Thoracic aorta (tissue), 2 donors: ENCODE measurements at places on chromosomes 16 and 17.

- no peak for DNase-seq
Observed at GRCh38 chr16:84303023-84303422, 8.3 kb downstream of the WFDC1 start.

GRCh38 chr16:52488837-52489289, 58.1 kb downstream of the TOX3 start:
- no peak for DNase-seq

DNA sequence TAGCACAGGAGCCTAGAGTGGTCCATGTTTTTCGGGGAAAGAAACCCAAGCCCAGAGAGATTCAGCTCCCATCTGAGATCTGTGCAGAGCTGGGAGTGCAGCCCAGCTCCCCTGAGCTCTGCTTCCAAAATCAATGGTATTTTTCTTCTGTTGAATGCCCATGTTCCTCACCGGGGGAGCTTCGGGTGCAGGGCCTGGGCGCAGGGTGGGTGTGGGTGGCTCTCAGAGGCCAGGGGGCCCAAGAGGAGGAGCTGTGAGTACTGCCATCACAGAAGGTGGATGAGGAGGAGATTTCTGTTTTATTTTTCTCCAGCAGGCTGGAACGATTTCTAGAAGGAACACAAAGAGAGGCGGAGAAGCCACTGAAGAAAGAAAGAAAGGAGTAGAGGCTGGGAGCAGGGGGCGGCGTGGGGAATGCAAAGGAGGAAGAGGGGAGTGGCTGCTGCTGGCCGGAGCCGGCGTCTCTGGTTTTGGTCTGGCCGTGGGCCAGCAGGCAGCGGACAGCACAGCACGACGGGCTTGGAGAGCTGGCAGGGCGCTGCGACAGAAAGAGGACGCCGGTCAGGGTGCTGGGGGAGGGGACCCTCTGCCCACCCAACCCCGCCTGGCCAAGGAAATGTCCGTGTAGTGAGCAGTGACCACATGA, 76.2 kb upstream of the KSR1 start:
- DNase-seq: no peak

DNA sequence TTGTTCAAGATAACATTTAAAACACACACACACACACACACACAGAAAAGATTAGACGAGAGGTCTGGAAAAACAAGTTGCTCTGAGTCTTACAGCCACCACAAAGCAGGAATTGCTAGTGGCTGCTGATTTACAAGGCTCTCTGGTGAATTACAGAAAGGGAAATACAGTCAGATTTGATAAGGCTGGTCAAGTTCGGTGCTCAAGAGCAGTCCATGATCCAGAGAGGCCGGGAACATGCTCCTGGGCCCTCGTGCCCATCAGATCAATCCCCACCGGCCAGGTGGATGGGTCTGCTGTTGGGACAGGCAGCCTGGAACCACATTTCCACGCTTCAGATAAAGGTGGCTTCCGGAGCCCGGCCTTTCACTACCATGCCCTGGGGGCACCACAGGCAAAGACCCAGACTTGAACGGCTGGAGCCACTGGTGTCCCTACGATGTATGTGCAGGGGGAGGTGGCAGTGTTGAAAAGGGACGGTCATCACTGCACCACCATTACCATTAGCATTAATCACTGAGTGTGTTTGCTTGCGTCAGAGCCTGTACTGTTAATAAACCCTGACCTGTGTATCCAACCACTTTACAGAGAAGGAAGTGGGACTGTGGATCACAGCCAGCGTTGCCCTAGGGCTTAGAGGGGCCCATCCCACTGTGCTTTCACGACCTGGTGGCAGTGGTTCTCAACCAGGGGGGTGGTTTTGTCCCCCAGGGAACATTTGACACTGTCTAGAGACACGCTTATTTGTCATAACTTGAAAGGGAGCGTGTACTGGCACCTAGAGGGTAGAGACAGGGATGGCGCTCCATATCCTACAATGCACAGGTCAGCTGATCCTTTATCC, 95.1 kb downstream of the XYLT1 start:
- no peak for DNase-seq

DNA sequence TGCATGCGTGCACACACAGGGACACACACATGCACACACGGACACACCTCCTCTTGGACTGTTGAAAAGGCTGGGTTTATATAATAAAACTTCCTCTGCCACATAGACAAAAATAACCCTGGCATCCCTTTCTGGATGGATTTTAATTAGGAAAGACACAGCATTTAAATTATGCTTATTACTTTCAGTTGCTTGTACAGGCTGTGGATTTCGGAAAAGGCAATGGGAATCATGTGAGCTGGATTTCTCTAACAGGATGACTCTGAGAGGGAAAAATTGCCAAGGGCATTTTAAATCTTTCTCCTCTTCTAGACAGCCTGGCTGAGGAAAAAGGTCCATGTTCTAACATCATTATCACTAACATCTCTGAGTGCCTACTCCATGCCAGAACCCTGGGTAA, 75.9 kb downstream of the HLF start:
- DNase-seq: no peak

DNA sequence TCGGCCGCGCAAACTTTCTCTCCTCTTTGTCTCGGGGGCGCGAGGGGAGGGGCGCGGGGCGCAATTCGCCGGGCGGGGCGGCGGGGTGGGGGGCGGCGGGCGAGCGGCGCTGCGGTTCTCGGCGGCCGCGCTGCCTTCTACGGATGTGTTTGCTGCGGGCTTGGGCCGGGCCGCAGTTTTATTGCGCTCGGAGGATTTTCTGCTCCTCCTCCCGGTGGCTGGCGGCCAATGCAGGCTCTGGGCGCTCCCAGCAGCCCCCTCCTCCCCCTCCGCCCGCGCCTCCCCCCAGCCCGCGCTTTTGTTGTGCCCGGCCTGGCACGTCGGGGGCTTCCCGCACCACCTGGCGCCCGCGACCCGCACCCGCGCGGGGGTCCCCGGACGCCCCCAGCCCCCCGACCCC, at the start of gene TIMP2:
TIMP2 (minus strand) TSS at position 154 of the 400 bp plus-strand sequence. CDS start 299 bp downstream, outside the sequence.
- peak; percentile 49 for DNase-seq

DNA sequence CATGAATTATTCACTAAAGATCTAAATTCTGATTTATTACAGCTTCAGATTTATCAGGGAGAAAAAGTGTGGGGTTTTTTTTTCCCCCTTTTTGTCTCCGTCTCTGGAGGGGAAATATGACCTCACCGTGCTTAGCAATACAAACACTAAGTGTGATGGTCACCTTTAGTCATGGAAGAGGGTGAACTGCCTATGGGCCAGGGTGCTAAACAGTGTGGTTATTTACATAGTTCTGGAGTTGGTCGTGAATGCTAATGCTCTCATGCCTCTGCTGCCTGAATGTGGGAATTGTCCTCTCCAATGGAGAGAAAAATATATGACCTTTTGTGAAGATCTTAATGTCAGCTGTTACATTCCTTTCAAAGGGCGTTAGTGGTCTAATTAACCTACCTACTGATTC, 44.8 kb upstream of the MSI2 start:
- no peak for DNase-seq

DNA sequence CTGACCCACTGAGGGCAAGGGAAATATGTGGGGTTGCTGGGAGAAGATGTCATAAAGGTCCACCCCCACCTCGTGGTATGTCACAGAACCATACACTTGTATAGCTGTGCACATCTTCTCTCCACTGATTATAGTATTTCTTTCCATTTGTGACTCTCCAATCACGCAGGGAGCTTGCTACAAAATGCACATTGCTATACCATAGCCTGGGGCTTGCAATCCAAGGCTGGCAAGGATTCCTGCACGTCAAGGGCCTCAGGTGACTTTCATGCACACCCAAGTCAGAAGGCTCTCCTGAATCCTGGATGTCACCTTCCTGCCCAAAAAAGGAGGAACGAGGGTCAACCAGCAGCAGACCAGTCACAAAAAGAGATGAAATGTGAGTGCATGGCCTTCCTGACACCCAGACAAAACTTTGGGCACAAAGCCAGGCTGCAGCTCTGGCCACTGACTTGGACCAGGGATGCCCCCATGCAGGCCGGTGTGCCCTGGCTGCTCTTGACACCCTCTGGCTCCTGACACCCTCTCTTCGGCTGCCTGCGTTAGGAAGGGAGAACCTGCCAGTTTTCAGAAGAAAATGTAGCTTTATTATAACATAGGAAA, 12.1 kb downstream of the TBC1D26 start:
- no peak for DNase-seq

DNA sequence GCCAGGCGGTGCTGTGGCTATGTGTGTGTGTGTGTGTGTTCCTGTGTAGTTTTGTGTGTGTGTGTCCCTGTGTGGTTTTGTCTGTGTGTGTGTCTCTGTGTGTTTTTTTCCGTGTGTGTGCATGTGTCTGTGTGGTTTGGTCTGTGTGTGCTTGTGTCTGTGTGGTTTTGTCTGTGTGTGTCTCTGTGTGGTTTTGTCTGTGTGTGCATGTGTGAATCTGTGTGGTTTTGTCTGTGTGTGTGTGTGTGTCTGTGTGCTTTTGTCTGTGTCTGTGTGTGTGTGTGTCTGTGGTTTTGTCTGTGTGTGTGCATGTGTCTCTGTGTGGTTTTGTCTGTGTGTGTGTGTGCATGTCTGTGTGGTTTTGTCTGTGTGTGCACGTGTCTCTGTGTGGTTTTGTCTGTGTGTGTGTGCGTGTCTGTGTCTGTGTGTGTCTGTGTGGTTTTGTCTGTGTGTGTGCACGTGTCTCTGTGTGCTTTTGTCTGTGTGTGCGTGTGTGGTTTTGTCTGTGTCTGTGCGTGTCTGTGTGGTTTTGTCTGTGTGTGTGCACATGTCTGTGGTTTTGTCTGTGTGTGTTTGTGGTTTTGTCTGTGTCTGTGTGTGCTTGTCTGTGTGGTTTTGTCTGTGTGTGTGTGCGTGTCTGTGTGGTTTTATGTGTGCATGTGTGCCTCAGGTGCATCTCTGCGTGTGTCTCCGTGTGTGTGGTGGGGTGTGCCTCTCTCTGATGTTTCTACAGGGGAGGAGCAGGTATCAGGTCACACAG, 62.3 kb downstream of the ZDHHC7 start:
- DNase-seq: no peak

DNA sequence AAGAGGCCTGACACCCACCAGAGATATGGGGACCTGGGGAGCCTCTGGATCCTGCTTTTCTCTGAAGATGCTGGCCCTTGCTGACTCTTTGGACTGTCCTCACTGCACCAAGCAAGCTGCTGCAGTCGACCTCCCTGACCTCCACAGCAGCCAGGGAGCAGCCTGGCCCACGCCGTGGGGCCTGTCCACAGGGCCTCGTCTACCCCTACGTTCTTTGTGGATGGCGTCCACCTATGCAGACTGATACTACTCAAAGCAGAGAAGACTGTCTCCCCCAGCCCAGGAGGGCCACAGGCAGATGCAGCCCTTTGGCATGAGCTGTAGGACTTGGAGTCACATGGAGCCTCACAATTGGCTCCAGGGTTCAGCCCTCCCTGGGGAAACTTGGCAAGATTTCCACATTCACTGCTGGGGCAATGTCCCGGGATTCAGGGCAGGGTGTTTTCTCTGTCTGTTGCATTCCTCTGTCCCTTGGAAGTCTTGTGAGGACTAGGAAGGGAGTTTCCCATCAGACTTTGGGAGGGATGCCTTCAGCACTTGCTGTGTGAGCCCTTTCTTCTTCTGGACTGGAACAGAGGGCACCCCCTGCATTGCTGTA, 152.2 kb downstream of the NTN1 start:
- DNase-seq: no peak

GRCh38 chr17:4208238-4208637, 55.5 kb downstream of the ANKFY1 start:
- DNase-seq: no peak

DNA sequence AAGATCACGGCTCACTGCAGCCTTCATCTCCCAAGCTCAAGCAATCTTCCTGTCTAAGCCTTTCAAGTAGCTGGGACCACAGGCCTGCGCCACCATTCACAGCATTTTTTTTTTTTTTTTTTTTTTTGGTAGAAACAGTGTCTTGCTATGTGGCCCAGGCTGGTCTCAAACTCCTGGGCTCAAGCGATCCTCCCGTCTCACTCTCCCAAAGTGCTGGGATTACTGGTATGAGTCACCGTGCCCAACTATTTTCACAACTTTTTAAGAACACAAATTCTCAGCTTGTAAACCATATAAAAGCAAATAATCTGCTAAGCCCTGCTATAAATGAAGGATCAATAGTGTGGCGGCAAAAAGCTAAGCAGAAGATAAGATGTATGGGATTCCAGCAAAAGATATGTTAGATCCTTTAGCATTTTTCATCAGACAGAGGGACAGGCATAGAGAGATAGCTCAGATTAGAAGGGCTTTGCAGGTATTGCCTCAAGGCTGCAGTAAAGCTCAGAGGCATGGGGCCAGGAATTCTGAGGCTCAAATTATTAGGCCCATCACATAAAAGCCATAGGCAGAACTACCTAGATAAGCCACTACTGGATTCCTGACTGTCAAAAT, 55.1 kb downstream of the EMP2 start:
- no peak for DNase-seq

GRCh38 chr17:81097134-81097942, 62.4 kb downstream of the BAIAP2 start:
- DNase-seq: peak; percentile 39

DNA sequence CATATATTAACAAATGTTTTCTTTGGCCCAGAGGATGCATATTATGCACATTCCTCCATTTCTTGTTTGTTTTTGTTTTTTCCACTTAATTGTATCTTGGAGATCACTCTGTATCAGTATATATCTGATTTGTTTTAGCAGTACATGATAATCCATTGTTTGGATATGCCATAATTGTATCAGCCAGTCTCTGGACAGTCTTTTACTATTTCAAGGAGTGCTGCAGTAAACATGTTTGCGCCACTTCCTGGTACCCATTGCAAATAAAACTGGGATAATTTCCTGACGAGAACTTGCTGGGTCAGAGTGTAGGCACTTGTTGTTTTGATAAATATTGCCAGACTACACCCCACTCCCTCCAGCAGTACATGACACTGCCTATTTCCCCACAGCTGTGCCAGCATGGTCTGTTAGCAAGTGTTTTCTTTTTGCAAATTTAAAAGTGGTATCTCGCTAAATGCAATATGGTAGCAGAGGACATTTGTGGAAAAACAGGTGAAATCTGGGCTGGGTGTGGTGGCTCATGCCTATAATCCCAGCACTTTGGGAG, 4.9 kb upstream of the TMEM11 start:
- no peak for DNase-seq

- no peak for DNase-seq
Observed at GRCh38 chr16:17930280-17930679, 406.3 kb downstream of the NPIPA8 start.

GRCh38 chr17:29005936-29006511, at the start of gene SEZ6:
Gene SEZ6, minus strand, starts transcription at chr17:29006033. Its CDS starts 164 bp downstream, at chr17:29005869.
- no peak for DNase-seq

DNA sequence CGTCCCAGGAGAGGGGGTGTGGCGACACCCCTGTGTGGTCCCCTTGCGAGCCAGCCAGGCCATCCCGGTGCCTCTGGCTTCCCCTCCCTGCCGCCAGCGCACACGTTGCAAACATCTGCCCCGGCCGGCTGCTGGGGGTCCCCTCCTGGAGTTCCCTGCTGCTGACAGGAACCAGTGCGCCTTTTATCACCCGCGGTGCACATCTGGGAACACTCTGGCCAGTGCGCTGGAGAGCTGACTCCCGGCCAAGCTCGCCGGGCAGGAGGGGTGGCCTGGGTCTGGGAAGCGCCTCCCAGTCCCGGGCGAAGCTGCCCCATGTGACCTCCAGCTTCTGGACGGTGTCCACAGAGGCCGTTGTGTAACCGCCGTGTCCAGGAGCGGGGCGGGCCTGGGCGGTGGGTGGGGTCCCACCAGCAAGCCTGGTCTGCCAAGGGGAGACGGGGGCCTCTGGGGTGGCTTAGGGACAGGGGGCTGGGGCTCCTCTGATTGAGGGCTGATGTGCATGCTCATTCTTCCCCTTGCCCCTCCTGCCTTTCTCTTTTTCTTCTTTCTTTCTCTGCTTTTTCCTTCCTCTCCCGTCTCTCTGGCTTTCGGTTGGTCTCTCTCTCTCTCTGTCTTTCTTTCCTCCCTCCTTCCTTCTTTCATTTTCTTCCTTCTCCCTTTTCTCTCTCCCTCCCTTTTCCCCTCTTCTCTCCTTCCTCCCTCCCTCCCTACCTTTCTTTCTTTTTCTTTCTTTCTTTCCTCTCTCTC, 25.2 kb upstream of the CIBAR2 start:
- peak; percentile 67 for DNase-seq

- no peak for DNase-seq
Observed at GRCh38 chr17:9432134-9432885, 143.3 kb downstream of the STX8 start.
